ENCODE measurements at places on chromosomes 5 and 9.

DNA sequence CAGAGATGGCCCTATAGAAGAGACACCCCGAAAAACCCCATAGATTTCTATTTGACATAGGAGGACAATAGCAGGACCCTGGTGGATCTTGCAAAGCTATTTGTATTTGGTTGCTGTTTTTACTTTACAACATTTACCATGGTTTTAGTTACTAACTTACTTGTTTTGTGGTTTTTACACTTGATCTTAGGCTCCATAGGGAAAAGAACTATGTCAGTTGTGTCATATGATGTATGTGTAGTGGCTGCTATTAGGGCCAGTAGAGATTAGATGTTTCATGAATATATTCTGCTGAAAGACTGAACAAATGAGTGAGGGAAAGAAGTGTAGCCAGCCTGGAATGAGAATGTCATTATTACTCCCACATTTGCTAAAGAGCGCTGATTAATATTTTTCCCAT is 388.1 kb downstream of the SEMA5A start:
- DNase-seq, result no peak

DNA sequence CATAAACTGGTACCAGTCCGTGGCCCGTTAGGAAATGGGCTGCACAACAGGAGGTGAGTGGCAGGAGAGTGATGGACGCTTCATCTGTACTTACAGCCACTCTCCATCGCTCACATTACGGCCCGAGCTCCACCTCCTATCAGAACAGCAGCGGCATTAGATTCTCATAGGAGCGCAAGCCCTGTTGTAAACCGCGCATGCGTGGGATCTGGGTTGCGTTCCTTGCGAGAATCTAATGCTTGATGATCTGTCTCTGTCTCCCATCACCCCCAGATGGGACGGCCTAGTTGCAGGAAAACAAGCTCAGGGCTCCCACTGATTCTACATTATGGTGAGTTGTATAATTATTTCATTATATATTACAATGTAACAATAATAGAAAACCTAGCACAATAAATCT is 480.4 kb downstream of the CCDC171 start:
- DNase-seq, result no peak

- DNase-seq, result no peak
Observed at GRCh38 chr5:147578228-147579024, 68.6 kb upstream of the DPYSL3 start.

DNA sequence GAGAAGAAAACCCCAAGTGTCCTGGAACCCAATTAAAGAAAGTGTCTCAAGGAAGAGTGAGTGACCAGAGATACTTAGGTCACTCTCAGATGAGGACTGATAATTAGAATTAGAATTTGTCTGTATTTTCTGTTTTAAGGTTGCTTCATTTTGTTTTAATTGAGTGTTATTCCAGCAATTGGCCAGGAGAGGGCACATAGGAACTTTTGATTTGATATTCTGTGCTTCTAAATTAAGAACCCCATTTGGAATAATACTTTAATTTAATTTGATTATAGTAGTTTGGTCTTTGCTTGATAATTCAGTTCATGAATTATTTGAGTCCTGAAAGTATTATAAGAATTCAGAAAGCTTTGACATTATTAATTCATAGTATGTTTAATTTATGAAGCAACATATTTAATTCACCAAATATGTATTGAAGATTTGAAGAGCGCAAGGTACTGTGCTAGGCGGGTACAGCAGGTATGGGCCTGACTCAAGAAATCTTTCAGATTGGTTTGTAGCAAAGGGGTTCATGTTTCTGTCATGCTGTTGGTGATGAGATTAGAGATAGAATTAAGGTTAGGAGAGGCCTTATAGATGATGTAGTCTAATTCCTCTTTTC is 4.9 kb downstream of the MRPL22 start:
- no peak for DNase-seq

DNA sequence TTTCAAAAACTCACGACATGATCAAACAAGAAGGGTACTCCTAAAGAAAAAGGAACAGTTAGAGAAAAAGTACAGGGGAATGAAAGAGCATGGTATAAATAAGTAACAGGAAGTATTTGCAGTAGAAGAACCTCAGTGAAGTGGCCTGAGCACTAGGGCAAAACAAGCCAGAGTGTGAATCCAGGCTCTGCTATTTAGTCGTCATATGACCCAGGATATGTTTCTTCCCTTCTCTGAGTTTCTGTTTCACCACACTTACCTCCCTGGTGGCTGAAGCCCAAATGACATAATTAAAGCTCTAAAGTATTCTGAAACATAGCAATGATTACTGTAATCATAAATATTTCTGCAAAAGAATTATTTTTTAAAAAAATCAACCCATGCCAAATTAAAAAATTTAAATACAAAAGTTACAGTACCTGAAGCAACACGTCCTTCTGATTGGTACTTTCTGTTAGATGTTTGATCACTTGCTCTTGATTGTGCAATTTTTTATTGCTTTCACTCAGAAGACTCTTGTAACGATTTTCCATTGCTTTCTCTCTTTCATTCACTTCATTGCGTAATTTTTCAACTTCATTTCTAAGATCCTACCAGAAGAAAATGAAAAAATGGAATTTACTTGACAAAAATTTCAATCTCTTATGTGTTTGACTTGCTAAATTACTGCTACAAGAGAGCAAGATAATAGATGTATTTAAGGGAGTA is 88.9 kb downstream of the CDK5RAP2 start:
- no peak for DNase-seq

DNA sequence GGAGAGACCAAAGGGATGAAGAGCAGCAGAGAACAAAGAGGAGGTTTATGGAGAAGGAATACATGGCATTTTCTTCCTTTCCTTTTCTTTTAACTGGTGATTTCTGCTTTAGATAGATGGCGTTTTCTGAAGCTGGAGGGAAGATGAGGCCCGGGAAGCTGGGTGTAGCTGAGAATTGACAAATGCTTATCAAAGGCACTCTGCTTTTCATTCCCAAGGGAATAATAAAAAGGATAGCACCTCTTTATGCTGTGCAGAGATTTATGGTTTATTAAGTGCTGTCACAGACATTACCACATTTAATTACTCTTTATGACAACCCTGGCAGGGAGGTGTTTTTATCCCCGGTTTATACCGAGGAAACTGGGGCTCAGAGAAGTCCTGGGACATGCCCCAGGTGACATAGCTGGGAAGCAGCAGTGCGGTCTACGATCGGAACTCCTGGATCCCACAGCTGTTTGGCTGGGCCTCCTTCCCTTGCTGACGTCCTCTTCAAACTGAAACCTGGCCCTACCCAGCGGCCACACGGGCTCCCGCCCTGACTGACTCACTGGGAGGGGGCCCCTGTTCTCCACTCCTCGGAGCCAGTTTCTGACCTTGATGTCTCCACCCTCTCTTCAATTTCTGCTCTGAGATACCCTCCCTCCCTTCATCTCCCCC is 8.2 kb upstream of the EPB41L4B start:
- DNase-seq, result no peak
